NCI-H748 treated with DMSO at 0.1 percent for 48 hours (cell line): ENCODE measurements at places on chromosomes 3 and 15.

GRCh38 chr3:9750556-9751411, 1.0 kb downstream of the OGG1 start:
- no peak for DNase-seq

- peak; percentile 0 for DNase-seq
Observed at GRCh38 chr3:32733631-32734229, 48.7 kb downstream of the CNOT10 start.

DNA sequence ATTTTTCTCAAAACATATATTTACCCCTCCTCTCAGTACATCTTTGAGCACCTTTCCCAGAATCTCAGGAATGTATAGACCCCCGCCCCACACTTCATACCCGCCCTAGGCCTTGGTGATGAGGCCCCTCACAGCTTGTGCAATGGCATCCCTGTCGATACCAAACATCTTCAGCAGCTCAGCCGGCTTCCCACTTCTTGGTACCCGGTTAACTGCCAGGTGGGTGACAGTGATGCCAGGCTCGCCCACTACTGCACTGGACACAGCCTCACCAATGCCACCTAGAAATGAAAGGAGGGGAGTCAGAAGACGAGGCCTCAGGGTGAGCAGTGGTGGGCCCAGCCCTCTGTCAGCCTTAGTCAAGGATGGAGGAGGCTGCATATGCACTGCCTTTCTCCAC, 30.2 kb downstream of the TKT start:
- no peak for DNase-seq

- DNase-seq, result no peak
Observed at GRCh38 chr15:88950600-88951160, 37.5 kb upstream of the MFGE8 start.

- DNase-seq, result peak; percentile 84
Observed at GRCh38 chr3:18580268-18580667, 155.1 kb upstream of the SATB1 start.

DNA sequence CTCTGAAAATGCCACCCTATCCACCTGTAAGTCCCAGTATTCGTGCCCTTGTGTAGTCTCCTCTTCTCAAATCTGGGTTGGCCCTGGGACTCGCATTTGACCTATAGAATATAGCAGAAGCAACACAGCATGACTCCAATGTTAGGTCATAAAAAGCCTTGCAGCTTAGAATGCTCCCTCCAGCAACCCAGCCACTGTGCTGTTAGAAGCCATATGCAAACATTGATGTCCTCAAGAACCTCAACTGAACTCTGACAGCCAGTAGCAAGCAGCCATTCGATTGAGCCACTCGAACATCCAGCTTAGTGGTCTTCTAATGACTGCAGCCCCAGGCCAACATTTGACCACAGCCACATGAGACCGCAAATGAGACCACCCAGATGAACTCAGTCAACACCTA, 26.6 kb downstream of the MECOM start:
- no peak for DNase-seq

GRCh38 chr3:187046033-187046432, 93.3 kb downstream of the RPL39L start:
- no peak for DNase-seq

DNA sequence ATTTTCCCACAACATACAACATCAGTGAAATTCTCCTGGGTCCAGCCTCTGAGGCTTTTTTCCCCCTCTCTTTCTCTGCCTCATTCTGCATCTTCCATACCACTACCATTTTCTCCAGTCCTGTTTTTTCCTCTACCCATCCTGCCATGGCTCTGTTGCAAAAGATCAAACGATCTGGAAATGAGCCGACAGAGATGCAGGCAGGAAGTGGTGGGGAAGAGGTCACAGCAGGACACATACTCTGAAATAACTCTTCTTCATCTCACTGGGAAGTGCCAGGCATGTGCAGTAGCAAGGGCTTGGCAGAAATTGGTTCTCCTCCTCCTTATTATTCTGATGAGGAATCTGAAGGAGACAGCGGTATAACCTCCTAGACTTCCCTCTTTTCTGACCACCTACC, 114.3 kb downstream of the CORO2B start:
- DNase-seq, result no peak

- DNase-seq, result no peak
Observed at GRCh38 chr3:126900859-126901540, 81.9 kb upstream of the PLXNA1 start.

DNA sequence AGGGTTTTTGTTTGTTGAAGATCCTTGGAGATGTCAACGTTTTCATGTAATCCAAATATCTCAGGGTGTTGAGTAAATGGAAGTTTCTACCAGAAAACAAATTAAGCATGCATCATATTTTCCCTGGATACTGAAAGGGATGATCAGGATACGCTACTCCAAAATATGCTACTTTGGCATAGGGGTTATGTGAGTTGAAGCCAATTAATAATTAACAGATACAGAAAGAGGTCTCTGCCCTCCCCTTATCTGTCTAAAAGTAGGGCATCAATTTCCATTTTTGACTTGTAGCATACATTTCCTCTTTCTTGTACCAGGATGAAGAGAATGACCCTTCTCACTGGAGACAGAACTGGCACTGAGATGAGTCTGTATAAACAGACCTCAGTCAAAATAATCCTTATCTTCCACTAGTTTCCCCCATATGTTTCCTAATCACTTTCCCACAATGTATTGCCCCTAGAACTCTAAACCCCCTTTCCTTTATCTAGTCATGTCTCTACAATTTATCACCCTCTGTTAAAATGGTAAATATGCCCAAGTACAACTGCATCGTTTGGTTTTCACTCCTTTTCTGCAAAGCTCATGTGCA, 17.4 kb upstream of the ASB14 start:
- no peak for DNase-seq

DNA sequence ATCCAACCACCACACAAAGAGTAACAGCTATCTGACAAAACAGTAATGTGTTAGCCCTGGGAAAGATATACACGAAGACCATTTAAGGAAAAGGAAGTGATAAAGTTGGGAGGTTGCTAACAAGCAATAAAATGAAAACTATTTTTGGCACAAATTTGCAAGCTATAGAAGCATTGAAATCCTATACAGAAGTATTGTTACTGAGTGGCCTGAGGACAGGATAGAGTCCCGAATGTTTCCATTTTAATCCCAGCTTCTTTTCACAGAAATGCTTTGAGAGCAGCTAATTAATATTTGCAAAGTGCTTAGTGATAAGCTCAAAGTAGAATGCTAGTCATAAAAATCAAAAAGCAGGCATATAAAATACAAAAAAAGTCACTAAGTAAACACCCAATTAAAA, 51.5 kb downstream of the RAD18 start:
- no peak for DNase-seq

GRCh38 chr15:66836231-66837030, 134.4 kb downstream of the SMAD6 start:
- DNase-seq, result no peak

GRCh38 chr3:73866846-73867245, 242.1 kb upstream of the PDZRN3 start:
- DNase-seq, result no peak

GRCh38 chr3:161139686-161140085, 34.5 kb upstream of the B3GALNT1 start:
- no peak for DNase-seq

- no peak for DNase-seq
Observed at GRCh38 chr3:107124885-107125284, 252.4 kb upstream of the CCDC54 start.

DNA sequence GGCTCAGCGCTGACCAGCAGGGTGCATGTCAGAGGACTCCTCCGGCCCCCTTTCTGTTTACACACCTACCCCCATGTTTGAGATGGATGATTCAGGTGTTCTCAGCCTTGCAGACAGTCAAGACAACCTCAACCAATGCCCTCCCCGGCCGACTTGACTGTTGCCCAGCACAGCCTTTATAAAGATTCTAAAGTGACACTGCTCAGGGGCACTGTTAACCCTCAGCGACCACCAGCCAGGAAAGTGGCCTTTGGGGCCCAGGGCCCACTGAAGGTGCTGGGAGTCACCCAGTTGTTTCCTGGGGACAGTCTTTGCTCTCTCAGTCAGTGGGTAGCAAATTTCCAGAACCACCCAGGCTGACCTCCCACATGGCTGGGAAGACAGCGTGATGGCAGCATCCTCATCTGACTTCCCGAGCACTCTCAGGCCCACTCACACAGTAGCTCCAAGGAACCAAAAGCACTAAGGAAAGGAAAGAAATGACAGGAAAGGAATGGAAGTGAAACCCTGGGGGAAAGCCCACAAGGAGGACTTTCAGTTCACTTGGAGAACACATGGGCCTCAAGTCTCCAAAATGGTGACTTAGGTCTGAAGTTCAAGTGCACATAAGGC, 128.4 kb downstream of the ASB7 start:
- DNase-seq, result no peak

DNA sequence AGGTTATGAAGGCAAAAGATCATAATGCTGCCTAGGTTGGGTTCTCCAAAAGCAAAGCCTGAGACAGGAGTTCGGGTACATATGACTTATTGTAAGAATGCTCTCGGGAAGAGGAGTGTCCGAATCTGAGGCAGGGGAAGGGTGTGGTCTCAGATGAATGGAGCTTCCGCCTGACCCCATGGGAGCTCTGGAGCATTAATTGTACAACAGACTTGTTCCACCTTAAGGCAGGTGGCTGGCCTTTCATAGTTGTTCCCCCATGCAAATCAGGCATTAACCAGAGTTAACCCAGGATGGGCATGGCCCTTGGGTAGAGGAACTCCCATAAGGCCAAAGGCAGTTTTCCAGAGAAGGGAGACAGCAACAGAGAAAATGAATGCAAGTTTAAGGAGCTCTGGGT, 170.6 kb downstream of the MYRIP start:
- DNase-seq, result no peak

DNA sequence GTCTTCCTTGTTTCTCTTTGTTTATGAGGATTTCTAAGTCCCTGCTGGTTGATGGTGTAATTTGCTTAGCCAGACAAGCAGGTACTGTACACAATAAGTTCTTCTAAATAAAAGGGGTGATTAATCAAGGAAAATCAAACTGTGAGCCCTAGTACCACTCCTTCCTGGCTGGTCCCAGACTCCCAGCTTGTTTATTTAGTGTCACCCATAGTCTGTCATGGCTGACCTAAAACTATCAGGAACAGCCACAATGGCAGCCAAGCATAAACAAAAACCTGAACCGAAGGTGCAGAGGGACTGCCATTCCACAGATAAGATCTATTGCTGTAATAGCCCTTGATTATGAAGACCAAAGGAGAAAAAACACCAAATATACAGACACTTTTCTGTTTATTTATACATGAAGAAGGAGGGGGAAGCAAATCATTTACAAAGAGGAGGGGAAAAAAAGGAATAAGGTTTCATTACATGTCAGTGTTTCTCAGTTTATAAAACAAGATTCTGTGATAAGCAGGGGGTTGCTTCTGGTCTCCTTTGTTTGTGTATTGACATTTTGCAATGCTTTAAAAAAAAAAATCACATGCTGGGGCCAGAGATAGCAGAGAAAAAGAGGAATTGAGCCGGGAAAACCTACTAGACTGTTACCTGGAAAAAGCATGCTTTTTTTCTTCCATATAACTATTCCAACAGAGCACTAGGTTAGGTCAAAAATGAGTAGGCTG, 182.4 kb upstream of the DPH6 start:
- no peak for DNase-seq

GRCh38 chr15:68599560-68600071, 20.8 kb downstream of the CORO2B start:
- peak; percentile 64 for DNase-seq

- no peak for DNase-seq
Observed at GRCh38 chr3:159788291-159788690, 200.3 kb upstream of the IL12A start.

GRCh38 chr15:41622901-41623300, 37.3 kb upstream of the MGA start:
- no peak for DNase-seq

DNA sequence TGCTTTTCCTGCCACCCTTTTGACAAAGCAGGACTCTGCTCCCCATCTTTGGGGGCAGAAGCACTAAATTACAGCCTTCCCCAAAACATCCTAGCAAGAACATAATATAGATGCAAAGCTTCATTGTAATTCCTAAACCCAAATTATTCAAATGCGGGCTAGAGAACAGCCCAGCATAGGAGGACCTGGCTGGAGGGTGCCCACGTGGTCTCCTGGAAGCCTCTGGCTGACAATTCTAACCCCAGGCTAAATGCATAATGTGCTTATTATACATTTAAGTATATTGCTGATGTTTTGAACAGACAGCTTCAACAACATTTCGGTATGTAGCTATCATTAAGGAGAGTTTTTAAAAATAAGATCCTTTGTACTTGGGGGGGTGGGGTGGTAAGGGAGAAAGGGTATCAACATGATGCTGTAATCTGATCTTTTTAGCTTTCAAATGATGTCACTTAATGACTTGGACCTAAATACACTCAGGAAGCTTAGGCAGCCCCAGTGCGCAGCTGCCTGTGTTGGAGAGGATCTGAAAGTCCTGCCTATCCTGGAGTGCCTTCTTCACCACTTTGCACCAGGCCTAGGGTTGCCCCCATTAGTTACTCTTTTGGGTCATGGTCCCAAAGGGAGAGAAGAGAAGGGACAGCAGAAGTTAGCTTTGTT, 57.2 kb upstream of the USP3 start:
- DNase-seq, result peak; percentile 52

DNA sequence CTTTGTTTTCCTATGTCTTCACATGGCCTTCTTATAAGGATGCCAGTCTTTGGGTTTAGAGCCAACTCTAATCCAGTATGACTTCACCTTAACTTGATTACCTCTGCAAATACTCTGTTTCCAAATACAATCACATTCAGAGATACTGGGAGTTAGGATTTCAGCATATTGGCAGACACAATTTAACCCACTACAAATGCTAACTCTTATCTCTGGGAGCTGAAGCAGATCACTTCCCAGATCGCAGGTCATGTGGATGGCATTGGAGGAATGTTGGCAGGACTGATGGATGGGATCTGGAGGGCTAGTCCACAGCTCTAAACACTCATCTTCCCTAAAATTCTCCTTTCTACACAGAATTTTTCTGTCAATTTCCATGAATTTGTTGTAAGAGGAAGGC, 46.2 kb upstream of the ADGRG7 start:
- DNase-seq, result no peak

- no peak for DNase-seq
Observed at GRCh38 chr3:144763878-144764454, 792.3 kb downstream of the DIPK2A start.

GRCh38 chr3:56629451-56629850, 53.6 kb downstream of the TASOR start:
- DNase-seq, result no peak

DNA sequence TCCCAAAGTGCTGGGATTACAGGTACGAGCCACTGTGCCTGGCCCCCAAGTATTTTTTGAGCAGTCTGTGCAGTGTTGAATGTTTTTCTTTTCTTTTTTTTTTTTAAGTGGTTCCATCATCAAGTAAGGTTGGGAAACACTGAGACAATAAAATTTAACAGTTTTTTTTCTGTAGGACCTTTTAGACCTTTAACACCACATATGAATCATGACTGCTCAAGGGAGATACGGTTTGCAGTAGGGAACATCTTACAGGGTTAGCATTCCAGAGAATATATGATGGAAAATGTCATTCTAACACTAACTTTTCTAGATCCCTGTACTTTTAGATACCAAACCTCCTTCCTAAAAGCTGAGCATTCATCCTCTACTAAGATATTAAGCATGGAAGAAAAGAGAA, 41.7 kb downstream of the SNX4 start:
- DNase-seq, result no peak

- no peak for DNase-seq
Observed at GRCh38 chr3:38003817-38004414, 13.3 kb downstream of the VILL start.
